Fibroblast of skin of abdomen (primary cell): ENCODE measurements at places on chromosomes 1 and 21.

- no peak for DNase-seq
Measured at GRCh38 chr1:209603877-209604276, 20.4 kb downstream of the CAMK1G start.

GRCh38 chr1:51926171-51926812, 47.8 kb upstream of the NRDC start:
- DNase-seq = peak; percentile 69

- DNase-seq = no peak
Measured at GRCh38 chr1:88472298-88472697, 211.8 kb upstream of the PKN2 start.

DNA sequence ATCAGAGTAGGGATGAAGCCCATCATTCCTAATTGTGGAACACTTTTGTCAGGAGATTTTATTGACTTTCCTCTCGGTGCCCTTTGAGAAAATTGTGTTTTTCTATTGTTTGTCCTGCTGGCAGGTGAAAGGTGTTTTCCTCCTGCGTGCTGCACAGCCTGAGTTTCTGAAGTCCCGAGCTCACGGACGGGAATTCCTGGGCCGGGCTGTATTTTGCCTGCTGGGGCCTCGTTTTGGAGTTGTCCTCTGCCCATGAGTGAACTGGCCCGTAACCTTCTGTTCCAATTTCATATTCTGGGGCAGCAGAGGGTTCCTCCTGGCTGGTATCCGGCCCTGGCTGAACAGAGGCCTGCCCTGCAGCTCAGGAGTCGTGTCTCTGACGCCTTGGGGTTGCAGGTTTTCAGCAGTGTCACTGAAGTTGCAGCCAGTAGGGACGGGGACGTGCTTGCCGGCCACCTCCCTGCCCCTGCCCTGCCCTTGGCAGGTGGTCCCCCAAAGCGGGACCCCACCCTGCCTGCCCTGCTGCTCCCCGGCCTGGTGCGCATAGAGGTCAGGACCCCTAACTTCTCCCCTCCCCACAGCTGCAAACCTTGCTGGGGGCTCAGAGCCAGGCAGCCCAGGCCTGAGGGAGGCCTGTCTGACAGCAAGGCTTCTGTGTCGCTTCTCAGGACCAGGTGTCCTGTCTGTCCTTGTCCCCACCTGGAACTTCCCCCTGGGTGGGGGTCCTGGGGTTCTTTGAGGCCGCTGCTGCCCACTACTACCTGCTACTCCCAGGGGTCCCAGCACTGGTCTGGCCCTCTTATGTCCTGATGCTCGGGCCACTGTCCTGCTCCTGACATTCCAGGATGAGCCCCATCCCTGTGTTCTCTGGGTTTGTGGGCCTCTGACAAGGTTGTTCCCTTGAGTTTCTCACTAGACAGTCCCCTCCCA, 49.0 kb downstream of the SLX9 start:
- no peak for DNase-seq

DNA sequence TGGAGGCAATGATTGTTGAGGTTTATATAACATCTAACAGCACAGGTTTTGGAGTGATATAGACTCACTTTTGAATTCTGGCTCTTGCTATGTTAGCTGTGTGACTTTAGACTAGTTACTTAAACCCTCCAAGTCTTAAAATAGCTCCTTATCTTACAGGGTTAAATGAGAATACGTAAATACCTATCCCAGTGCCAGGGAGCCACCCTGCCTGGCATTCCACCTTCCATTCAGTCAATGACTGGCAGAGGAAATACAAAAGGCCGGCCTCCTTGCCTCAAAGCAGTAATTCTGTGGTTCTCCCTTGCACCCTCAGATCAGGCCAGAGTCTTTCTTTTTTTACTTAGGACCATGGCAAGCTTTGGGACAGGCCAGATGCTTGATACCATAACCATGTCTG, 31.8 kb downstream of the DBT start:
- no peak for DNase-seq

DNA sequence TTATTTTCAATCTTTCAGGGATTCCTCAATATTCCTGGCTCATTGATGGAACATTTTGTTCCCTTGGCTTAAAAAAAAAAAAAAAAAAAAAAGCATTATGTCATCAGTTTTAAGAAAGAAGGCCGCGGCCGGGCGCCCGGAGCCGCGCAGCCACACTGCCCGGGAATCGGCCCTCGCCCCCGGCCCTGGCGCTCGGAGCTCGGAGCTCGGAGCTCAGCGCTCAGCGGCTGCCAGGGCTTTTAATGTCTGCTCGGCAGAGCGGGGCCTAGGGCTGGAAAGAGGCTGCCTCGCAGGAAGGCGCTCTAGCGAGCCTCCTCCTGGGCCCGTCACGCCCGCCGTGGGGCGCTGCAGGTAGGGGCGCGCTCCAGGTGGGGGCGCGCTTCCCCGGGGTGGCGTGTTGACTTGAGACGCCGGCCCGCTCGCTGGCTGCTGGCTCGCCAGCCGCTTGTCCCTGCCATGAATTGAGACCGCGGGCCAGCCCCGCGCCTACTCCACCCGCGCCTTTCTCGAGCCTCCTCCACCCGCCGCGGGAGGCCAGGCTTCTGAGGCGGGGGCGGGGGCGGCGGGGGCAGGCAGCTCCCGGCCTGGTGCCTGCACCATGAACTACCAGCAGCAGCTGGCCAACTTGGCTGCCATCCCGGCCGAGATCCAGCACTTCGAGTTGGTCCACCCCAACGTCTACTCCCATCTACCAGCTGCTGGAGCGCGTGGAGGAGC, 5.4 kb upstream of the TDRD5 start:
- peak; percentile 31 for DNase-seq

GRCh38 chr1:172699111-172699510, 40.2 kb downstream of the FASLG start:
- DNase-seq = peak; percentile 20

GRCh38 chr1:172457479-172458130, 13.7 kb upstream of the PIGC start:
- no peak for DNase-seq

DNA sequence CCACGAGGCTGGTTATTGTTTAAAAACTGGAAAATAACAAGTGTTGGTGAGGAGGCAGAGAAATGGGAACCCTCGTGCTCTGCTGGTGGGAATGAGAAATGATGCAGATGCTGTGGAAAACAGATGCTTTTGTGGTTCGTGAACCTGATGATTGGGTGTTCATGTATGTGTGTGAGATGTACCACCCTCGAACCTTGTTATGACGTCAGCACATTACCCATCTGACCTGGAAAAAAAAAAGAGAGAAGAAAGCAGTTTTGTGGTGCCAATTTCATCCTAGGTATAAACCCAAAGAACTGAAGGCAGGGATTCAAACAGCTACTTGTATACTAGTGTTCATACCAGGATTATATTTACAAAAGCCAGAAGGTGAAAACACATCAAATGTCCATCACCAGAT, 6.4 kb upstream of the CFAP107 start:
- DNase-seq = no peak

DNA sequence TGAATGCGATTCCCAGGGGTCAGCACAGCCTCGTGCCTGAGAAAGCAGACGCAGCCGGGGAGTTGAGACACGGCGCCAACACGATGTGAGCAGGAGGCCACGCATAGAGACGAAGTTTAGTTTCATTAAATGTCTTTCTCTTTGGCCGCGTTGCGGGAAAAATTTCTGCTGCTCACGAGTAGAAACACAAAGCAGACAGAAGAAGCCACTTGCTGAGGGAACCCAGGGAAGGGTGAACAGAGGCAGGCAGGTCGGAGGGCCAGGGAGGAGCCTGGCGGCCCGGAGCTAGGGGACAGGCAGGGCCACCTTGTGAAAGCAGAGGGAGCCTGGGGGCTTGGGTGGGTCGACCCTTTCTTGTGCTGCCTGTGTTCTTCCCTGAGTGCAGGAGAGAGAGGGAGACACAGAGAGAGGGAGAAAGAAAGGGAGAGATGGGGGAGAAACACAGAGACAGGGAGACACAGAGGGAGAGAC, 33.2 kb downstream of the POFUT2 start:
- DNase-seq = no peak

GRCh38 chr1:38559446-38560165, 300.0 kb downstream of the RRAGC start:
- DNase-seq = no peak

DNA sequence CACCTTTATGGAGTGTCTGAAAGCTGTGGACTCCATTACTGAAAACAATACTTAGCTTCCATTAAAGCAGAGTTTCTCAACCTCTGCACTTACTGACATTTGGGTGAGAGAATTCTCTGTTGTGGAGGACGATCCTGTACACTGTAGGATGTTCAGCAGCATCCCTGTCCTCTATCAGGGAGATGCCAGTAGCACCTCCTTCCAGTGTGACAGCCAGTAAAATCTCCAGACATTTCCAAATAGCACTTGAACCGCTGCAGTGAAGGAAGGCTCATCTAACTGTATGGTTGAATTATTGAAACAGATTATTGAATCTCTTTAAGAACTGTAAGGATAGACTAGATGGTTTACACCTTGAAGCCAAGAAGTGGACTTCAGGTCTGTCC, 3.1 kb downstream of the PRDM2 start:
- no peak for DNase-seq

DNA sequence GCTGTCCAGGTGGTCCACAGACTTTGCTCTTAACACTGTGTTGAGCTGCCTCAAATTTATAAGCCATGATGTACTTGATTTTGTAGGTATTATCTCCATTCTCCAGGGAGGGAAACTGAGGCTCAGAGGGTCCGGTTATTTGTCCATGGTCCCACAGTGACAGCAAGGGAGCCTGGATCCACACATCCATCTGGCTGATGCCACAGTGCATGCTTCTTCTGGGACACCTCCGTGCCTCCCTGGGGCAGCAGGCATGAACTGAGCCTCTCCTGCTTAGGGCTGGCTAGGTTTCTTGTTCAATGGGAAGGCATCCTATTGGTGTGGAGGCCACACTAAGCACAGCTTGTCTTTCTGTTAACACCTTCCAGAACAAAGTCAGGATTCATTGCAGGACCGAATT, 317.3 kb downstream of the AJAP1 start:
- DNase-seq = no peak
